ENCODE measurements at places on chromosomes 6 and 20.

- DNase-seq, result peak; percentile 57
Measured at GRCh38 chr6:113560908-113561307, 296.2 kb upstream of the MARCKS start.

DNA sequence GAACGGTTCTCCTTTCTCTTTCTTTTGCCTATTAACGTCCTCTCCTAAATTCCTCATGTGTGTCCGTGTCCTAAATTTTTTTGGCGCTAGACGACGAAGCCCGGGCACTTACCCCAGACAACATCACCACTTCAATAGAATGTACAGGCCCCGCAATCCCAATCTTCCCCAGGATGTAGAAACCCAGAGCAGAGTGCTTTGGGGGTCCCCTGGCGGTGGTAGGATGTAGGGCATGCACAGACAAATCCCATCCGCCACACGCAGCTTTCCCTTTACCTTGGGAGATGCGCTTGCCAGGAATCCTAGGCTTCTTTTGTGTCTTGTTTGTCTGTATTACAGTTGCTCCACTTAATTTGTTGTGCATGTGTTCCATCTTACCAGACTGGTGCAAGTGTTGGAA lies 417.3 kb upstream of the ARID1B start:
- no peak for DNase-seq

GRCh38 chr6:92777146-92777740 lies 642.1 kb downstream of the EPHA7 start:
- DNase-seq, result no peak

DNA sequence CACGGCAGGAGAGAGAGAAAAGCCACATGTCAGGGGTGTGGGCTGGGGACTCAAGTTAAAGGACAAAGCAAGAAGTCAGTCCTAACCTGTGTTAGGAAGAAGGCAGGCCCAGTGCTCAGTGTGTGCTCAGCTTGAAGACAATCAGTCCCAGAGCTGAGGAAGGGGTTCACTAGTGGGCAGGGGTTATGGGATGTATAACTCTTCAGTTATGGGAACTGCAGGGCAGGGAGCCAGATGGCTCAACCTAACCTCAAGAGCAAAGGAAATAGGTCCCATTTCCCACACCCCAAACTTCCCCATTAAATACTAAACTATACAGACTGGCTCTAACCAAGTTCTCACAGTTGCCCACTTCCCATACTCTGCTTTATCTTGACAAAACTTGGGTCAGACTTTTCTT lies 7.4 kb upstream of the SSTR4 start:
- no peak for DNase-seq

GRCh38 chr20:19774135-19774933 lies 16.3 kb downstream of the RIN2 start:
- DNase-seq, result no peak

DNA sequence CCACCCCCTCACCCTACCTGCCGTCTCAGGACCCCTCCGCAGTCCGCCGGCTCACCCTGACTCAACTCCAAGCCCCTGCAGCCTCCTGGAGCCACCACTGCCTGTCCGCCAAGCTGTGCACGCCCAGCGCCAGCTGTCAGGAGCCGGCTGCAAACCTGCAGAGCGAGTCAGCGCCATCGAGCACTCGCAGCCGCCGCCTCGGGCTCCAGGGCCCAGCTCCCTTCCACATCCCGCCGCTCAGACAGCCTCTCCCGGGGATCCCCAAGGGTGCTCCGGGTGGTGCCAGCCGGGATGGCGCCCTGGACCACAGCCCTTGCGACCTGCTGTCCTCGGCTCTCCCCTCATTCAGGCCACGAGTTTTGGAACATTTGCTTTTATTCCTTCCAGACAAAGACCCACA lies 4.3 kb downstream of the TNNC2 start:
- no peak for DNase-seq

GRCh38 chr6:52362443-52363227 lies 684 bp downstream of the PAQR8 start:
- DNase-seq, result no peak

- peak; percentile 12 for DNase-seq
Measured at GRCh38 chr6:79719248-79719960, 88.3 kb downstream of the SH3BGRL2 start.

DNA sequence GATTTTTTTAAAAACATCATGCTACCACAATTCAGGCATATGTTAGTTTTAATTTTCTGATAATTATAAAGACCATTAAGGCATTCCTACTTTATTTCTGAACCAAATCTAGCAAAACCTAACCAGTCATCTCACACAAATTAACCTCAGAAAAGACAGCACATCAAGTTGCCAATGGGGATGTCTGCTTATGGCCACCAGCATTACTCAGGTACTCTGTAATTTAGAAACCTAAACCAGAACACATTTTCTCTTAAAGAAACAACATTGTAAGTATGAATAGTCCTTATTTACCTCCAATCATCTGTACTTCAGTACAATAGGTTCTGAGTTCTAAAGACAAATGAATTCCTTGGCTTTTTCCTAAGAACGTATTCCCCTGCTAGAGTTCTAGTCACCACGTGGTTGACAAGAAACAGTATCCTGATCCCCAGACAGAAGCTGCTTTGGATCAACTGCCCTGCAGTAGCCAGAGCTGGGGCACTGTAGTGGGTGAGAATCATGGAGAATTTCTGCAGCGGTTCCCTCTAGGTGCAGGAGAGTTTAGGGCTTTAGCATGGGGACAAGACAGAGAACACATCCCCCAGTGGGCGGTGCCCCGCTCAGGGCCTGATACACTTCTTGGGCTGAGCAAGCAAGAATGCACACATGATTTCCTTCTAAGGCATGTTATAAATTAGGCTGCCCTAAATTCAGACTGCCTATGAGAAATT lies 15.4 kb downstream of the GCLC start:
- no peak for DNase-seq
